ENCODE measurements at places on chromosomes 2 and 18. TPM values are rescaled to one million over a fixed set of nuclear protein-coding genes. Genes with fewer than 3 reads are reported as not detected.

DNA sequence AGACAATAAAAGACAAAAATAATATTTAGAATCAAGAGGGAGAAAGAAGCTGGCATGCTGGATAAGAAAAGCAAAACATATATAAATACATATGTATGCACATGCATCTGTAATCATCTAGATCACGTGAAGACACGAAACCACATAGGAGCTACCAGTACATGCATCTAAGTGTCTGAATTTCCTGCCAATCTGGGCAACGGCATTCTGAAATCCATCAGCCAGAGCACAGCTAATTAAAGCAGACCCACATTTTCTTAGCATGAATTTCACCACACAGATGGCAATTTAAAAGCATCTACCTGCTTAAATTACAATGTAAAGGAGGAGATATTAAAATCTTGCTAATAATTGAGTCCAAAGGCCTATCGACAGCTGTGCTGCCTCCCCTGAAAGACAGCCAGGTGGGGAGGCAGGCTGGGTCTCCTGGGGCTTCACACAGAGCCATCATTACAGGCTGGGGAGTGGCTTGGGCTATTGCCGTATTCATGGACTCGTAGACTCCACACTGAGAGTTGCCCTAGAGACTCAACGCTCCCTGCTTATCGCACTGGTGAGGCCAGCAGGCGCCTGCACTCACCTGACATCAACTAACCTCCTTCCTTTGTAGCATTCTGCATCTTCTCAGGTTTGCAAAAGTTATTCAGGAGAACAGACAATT is 272.5 kb upstream of the PXDN start:
- H3K27me3 ChIP-seq = no peaks in the 10 kb centered on the region
- DNase-seq = no peak
- H3K36me3 ChIP-seq = no peaks in the 10 kb centered on the region

GRCh38 chr2:129957891-129958290 is 21.6 kb upstream of the RAB6C start:
- H3K27me3 ChIP-seq = peaks cover 2% of the 10 kb centered on the region
- no peaks in the 10 kb centered on the region for H3K36me3 ChIP-seq
- H3K4me3 ChIP-seq = no peak overlapping the region
- no peak for DNase-seq

The CCDC150 gene
- 18.2 TPM for total RNA-seq

DNA sequence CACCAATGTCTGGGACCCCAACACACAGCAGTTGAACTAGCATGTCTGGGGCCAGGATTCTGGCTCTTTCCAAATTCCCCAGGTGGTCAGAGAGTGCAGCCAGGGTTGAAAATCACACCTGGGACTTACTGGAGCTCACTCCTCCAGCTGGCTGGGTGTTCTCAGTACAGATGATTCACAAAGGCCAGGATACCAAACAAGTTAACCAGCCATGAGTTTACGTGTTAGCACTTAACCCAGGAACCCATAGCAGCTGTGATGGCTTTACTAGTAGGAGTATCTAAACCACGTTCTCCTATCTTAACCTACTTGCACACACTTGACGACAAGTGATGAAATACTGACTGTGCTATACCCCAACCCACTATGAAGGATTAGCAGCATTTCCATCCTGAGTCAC is 222.8 kb downstream of the FBXO15 start:
- no peaks in the 10 kb centered on the region for H3K4me1 ChIP-seq
- H3K4me3 ChIP-seq = no peak overlapping the region
- no peak overlapping the region for H3K27ac ChIP-seq
- no peaks in the 10 kb centered on the region for H3K36me3 ChIP-seq
- peak; percentile 33 for DNase-seq

GRCh38 chr2:61993422-61994024 is 88.0 kb downstream of the COMMD1 start:
- DNase-seq = peak; percentile 69
- H3K4me1 ChIP-seq = no peaks in the 10 kb centered on the region
- H3K27me3 ChIP-seq = no peaks in the 10 kb centered on the region

The PAX8 gene
- total RNA-seq = 0.45 TPM

DNA sequence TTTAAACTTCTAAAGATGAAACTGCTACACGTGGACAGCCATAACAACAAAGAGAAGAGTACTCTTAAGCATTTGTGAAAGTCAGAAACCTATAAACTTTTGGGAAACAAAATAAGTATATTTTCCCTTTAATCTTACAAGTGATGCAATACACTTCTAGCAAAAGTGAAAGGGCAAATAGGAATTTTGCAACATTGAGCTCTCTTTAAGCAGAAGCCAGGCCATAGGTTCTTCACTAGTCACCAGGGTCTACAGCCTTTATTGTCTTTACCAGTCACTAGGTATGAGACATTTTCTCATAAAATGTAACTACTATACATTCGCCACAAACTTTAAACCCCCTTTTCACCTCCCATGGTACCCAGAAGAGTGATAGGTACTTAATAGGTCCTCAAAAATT is 37.5 kb downstream of the SCN1A start:
- no peak overlapping the region for H3K27ac ChIP-seq
- H3K4me3 ChIP-seq = no peak overlapping the region
- H3K27me3 ChIP-seq = peaks cover 5% of the 10 kb centered on the region
- no peak for DNase-seq
- no peaks in the 10 kb centered on the region for H3K4me1 ChIP-seq
- no peaks in the 10 kb centered on the region for H3K36me3 ChIP-seq

The SP140 gene
- 241 TPM for total RNA-seq

DNA sequence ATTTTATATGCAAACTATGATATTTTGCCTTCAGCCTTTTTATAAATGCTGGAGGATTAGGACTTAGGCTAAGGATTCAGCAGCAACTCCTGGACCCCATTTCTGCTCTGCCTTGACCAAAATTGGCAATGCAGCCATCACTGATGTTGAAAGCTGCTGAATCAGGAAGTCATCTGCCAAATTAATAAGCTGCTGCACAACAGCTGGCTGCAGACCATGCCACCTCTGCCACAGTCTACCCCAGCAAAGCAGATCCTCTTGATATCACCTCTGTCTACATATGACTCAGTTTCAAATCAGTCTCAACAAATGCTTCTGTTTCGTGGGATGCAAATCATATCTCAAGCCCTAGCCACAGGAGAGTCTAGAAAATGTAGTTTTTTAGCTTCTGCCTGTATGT is 7.1 kb upstream of the SOS1 start:
- H3K27ac ChIP-seq = peak overlapping the region; percentile 66
- peak; percentile 86 for DNase-seq
- H3K36me3 ChIP-seq = no peaks in the 10 kb centered on the region
- H3K4me3 ChIP-seq = peak overlapping the region; percentile 39
- H3K27me3 ChIP-seq = no peaks in the 10 kb centered on the region

- H3K27me3 ChIP-seq = peaks cover 3% of the 10 kb centered on the region
- H3K36me3 ChIP-seq = no peaks in the 10 kb centered on the region
- DNase-seq = no peak
- H3K4me1 ChIP-seq = no peaks in the 10 kb centered on the region
- H3K4me3 ChIP-seq = no peak overlapping the region
- H3K27ac ChIP-seq = no peak overlapping the region
Measured at GRCh38 chr2:58543442-58543841, 302.3 kb upstream of the FANCL start.

The AGFG1 gene
- total RNA-seq = 221 TPM

- no peak overlapping the region for H3K4me3 ChIP-seq
- H3K36me3 ChIP-seq = no peaks in the 10 kb centered on the region
- no peak overlapping the region for H3K27ac ChIP-seq
- no peak for DNase-seq
- peaks cover 21% of the 10 kb centered on the region for H3K4me1 ChIP-seq
- no peaks in the 10 kb centered on the region for H3K27me3 ChIP-seq
Measured at GRCh38 chr2:200321780-200322534, 15.5 kb downstream of the SPATS2L start.

- H3K27ac ChIP-seq = no peak overlapping the region
- H3K36me3 ChIP-seq = no peaks in the 10 kb centered on the region
- H3K4me3 ChIP-seq = no peak overlapping the region
- DNase-seq = no peak
- no peaks in the 10 kb centered on the region for H3K4me1 ChIP-seq
Measured at GRCh38 chr2:215522237-215522636, 86.4 kb upstream of the FN1 start.

DNA sequence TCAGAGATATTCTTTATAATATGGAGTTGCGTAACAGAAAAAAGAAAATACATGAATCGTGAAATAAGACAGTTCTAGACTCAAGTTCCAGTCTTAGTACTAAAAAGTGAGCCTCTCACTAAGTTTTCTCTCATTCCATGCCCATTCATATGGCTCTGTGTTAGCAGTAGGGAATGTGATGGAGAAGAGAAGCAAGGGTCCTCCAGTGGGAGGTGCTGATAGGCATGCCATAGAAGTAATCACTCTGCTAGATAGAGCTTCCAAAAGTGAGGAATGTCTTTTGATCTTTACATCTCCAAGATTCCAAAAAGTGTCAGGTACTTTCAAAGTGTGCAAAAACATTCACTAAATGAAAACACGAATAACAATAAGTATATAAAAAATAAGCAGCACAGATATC is 678.4 kb downstream of the DCDC2C start:
- no peaks in the 10 kb centered on the region for H3K4me1 ChIP-seq
- no peaks in the 10 kb centered on the region for H3K36me3 ChIP-seq
- H3K27ac ChIP-seq = no peak overlapping the region
- no peak for DNase-seq
- no peaks in the 10 kb centered on the region for H3K27me3 ChIP-seq

DNA sequence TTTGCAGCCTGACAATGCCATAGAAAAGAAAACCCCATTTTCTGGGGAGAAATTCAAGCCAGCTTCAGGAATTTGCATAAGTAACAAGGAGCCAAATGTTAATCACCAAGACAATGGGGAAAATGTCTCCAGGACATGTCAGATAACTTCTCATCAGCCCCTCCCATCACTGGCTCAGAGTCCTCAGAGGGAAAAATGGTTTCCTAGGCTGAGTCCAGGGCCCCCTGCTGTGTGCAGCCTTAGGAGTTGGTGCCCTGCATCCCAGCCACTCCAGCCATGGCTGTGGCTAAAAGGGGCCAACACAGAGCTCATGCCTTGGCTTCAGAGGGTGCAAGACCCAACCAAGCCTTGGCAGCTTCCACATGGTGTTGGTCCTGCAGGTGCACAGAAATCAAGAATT is 63.7 kb upstream of the FANCL start:
- no peaks in the 10 kb centered on the region for H3K4me1 ChIP-seq
- H3K4me3 ChIP-seq = no peak overlapping the region

The SCN1A gene
- total RNA-seq = not detected

DNA sequence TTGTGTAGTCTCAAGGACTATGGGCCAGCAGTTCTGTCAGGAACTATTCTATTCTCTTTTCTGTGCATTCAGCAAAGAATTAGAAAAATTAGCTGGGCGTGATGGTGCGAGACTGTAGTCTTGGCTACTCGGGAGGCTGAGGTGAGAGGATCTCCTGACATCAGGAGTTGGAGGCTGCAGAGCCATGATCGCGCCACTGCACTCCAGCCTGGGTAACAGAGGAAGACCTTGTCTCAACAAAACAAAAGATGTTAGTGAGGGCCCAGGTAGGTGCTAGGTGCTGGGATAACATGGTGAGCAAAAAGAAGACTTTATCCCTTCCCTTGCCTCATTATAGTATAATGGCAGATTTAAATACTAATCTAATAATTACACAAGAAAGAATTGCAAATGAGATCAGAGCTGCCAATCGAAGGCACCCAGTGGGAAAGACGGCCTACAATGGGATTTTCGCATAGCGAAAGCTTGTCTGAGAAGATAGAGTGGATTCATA is 447 bp upstream of the MRPL19 start:
- H3K4me3 ChIP-seq = peak overlapping the region; percentile 94
- no peaks in the 10 kb centered on the region for H3K27me3 ChIP-seq
- no peak for DNase-seq

GRCh38 chr18:2302012-2302411 is 269.3 kb downstream of the METTL4 start:
- H3K36me3 ChIP-seq = no peaks in the 10 kb centered on the region
- peaks cover 18% of the 10 kb centered on the region for H3K27me3 ChIP-seq
- no peak overlapping the region for H3K27ac ChIP-seq
- no peaks in the 10 kb centered on the region for H3K4me1 ChIP-seq
- H3K4me3 ChIP-seq = no peak overlapping the region
